NCI-H1694 (cell line): ENCODE measurements at places on chromosomes 6 and 20.

DNA sequence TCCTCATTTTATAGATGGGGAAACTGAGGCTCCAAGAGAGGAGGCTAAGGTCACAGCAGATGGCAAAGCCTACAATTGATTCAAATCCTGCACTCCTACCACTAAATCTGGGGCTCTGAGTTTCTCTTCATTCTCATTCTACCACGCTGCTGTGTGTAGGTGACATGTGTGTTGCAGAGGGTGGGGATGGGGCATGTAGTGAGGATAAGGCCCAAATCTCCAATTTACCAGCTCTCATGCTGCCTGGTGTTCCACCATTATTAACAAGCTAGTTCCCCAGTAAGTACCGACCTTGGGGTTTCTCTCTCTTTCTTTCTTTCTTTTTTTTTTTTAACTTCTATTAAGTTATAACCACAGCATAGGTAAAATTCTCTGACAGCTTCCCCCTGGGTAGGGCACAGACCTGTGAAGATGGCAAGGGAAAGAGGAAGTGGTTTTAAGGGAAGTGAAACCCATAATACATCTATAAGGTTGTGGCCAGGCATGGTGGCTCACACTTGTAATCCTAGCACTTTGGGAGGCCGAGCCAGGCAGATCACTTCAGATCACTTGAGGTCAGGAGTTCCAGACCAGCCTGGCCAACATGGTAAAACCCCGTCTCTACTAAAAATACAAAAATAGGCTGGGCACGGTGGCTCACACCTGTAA is 13.0 kb upstream of the MATN4 start:
- DNase-seq, result no peak

- no peak for DNase-seq
Observed at GRCh38 chr20:16215041-16215440, 358.2 kb downstream of the KIF16B start.

DNA sequence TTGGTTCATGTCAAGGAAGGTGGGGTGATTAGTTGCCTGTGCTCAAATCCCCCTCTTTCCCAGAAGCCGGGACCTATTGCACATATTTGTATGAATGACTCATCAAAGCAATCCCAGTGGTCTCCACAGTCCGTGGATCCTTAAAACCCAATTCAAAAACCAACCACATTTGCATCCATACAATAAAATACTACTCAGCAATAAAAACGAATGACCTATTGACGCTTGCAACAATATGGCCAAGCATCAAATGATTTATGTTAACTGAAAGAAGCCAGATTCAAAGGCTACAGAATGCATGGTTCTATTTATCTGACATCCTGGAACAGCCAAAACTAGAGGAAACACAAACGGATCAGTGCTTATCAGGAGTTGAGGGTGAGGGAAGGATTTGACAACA is 275.4 kb downstream of the PTPRT start:
- DNase-seq, result no peak

DNA sequence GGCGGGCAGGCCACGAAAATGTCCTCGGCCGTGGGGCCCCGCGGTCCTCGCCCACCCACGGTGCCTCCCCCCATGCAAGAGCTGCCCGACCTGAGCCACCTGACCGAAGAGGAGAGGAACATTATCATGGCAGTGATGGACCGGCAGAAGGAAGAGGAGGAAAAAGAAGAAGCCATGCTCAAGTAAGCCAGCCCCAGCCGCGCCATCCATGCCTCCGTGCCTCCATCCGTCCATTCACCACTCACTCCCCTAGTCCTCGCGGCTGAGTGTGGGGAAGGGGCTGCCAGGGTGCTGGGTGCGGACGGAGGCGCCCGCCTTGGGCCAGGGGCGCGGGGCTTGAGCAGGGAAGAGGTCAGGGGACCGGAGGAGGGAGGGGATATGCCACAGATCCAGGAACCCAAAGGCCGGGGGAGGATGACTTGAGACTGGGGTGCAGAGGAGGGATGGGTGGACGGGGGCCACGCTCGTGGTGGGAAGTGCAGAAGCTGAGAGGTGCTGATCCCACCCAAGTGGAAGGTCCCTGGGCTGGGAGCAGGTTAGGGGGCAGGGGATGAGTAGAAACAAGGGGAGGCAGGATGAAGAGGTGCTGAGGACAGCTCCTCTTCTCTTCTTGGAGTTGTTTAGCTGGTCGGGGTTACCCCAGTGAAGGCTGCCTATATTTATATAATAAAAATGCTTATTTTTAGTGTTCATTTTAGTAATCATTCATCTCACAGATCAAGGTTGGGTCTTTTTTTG is 825 bp downstream of the RIMS1 start:
- no peak for DNase-seq

DNA sequence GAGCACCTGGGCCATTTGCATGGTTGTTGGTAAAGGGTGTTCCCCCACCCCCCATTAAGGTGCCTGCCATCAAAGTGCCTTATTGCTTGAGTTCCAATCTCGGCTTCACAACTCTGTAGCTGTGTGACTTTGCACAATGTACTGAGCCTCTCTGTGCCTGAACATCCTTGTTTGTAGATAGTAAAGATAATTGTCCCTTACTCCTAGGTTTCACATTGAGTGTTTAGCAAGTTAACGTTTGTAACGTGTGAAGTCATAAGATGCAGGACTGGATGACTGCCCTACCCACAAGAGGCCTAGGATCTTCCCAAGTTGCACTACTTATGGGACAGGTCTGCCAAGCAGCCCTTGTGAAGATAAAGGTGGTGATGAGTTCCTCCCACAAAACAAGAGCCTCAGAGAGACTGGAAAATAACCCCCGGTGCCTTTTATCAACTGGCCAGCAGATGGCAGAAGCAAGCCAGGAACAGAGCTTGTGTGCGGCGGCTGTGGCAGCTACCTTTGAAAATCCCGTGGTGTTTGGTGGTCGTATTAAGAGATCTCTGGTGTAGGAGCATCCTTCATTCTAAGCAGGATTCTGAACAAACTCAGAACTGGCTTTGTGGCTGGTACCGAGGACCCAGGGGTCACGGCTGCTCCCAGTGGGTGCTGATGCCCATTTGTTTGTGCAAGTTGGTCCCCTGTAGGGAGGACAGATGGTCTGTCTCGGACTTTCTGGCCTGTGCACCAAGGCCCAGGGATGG is 99.1 kb downstream of the CDH26 start:
- DNase-seq, result peak; percentile 14

DNA sequence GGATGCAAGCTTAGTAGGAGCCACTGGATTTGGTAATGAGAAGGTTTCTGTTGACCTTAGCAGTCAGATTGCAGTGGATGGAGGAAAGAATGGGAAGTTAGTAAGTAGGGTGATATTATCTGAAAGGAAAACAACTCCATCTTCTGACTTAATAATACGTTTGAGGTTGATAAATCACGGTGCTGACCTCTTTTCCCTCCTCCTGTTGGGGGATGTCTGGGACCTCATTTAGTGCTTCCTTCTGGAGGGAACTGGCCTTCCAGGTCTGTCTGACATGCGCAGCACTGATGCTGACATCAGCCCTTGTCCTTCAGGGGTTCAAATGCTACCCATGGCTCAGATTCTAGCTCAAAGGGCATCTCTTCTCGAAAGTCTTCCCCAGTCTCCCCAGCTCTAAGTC is 48.2 kb upstream of the AKAP12 start:
- DNase-seq, result no peak

GRCh38 chr6:66926060-66926459 is 1219.0 kb upstream of the EYS start:
- no peak for DNase-seq

GRCh38 chr6:93124006-93124632 is 295.2 kb downstream of the EPHA7 start:
- no peak for DNase-seq

GRCh38 chr20:33781133-33781532 is 30.0 kb upstream of the CHMP4B start:
- DNase-seq, result no peak

DNA sequence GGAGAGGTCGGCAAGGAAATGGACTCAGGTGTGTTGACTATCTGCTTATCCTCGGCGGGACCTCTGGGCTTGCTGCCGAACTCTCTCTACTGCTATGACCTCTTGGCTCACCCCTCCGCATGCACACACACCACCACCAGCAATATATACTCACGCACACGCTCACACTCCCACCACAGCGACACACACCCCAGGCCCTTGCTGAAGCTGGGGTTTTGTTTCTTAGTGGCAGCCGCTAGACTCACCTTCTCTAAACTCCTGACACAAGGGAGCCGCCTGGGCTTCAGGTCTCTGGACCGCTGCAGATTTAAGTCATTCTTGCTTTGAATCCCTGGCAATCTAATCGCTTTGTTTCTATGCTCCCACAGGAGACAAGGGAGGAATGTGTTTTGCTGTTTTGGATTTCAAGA is 59.4 kb upstream of the BACH2 start:
- DNase-seq, result no peak

DNA sequence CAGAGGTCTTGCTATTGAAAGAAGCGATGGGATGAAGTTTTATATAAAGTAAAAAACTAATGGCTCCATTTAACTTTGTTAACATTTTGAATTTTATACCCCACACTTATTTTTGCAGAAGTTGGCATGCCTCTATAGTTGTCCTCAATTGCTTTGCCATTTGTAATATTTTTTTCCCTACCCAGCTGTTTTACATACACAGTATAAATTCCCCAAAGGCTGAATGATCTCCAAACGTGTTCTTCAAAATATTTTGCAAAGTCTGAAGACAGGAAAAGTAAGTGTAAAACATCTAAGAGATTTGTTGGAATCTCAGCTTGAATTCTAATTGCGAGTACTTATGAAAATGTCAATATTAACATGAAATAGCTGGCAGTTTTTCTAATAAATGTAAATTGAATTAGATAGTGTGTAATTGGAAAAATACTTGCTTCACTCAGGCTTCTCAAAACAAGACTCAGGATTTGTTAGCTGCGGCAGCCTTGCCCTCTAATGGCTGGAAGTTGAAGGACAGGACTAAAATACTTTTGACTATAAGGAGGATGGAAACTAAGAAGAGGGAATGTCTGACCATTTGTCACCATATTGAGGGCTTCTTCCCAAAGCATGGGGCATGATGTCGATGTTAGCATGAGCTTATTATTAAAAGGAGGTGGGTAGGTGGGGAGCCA is 226.8 kb downstream of the UST start:
- DNase-seq, result no peak

DNA sequence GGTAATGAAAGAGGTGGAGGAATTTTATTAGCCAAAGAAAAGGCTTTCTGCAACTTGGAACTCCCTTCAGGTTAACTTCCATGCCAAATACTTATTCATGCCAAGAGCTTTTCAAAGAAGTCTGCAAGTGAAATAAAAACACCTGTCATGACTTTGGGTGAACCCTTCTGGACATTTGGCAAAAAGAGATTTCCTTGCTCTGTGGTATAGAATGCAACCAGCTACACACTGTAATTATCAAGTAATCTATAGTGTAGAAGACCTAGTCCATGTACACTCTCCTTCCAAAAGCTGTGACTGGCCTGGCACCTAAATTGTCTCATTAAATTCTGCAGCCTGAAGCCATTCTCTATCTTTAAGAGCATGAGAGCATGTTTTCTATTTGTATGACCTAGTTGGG is 232.3 kb downstream of the COL12A1 start:
- DNase-seq, result no peak
